Omental fat pad (tissue), 4 donors: ENCODE measurements at places on chromosomes 1 and 21. TPM values are rescaled to one million over a fixed set of nuclear protein-coding genes. Genes with fewer than 3 reads are reported as not detected.

DNA sequence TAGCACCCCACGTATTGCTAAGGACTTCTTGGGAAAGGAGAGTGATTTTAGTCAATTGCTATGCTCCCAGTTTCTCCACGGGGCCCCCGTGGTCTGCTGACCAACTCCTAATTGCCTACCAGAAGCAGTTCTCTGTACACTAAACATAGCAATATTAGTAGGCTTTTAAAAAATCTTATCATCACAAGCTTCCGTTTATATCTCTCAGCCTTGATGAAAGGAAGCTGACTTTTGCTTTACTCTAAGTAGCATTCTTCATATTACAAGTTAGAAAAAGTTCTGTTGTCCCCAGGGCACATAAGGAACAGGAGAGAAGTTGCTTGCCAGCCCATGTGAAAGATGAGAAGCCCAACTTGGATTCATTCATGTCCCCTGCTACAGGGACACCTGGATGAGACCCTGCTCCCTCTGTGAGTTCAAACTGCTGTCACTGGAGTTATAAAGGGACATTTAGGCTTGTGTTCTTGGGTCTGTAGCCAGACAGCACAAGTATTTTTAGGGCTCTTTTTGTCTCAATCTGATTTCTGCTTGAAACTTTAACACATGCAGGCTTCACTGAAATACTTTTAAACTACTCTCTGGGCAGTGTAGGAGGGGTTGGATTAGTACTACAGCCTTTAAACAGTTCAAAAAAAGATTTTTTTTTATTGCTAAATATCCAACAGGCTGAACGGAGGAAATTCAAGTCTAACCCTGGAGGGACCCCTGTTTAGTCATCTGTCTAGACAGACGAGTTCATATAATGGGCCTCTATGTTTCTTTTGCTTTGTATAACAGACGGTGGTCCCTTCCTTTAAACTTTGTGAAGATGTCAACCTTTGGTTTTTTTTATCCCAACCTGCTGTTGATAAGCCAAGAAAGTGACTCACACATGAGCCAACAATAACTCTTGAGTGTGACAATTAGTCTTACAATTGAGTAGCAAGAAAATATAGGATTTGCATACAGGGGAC is 29.5 kb downstream of the TGFB2 start:
- no peak for DNase-seq

DNA sequence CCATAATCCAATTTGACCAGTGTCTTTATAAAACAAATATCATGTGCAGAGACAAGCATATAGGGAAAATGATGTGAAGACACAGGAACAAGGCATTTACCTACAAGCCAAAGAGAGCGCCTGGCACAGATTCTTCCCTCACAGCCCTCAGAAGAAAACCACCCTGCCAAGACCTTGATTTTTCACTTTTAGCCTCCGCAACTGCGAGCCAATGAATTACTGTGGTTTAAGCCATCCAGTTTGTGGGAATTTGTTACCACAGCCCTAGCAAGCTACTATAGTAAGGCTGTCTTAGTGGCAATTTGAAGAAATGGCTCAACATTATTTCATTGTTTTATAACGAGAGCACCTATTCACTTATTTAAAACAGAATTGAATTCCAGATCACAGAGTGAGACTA is 85.7 kb upstream of the CCDC190 start:
- no peak for DNase-seq

DNA sequence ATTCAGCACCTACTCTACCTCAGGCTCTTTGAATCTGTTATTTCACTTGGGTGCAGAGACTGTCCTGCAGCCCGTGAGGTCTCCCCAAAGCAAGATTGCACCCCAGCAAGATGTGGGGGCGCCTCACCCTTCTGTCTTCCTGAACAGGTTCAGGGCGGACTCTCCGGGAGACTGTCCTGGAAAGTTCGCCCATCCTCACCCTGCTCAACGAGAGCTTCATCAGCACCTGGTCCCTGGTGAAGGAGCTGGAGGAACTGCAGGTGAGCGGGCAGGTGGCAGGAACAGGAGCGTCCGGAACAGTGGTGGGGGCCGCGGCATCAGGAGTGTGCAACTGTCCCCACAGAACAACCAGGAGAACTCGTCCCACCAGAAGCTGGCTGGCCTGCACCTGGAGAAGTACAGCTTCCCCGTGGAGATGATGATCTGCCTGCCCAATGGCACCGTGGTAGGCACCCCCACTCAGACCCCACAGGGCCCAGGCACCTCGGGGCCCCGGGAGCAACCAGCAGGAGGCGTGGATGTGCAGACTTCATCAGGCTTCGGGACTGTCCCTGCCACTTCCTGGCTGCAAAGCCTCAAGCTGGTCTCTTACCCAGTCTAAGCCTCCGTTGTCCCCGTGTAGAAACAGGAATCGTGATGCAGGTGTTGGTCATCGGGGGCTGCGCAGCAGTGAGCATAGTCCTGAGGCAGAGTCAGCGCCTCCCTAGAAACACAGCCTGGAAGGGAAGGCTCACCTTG is 5.9 kb upstream of the MTFR1L start:
- no peak for DNase-seq

GRCh38 chr1:55064861-55065263 is 25.5 kb downstream of the PCSK9 start:
- DNase-seq = no peak

- DNase-seq = no peak
These were observed 55.5 kb downstream of the GADD45A start for GRCh38 chr1:67740543-67740942.

DNA sequence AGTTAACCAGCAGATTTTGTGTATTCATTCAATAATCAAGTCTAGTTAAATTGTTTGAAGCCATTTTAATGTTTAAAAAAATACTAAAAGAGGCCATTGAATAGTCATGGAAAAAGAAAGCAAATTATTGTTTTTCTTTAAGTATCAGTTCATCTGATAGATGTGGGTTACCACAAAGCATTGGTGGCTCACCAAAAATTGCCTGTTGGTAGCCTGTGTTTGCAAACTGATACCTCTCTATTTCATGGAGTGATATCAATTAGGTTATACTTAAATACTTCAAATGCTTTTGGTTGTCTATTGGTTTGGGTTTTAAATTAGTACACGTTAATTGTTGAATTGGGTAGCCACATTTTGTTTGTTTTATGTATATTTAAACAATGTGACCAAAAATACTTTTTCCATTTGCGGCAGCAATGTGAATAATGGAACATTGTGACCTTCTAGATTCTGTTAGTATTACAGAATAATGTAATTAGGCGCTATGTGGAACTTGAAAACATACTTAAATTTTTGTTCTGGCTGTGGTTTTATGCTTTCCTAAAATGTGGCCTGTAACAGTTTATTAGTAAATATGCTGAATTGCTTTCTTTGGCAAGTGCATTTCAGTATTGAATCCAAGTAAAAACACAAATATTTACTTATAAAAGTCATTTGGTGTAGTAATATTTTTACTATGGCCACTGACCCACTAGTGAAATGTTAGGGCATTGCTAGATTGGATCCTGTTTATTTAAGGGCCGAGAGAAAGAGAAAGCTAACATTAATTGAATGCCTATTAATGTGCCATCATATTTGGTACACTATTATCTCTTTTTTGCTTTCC is 37.1 kb upstream of the NBL1 start:
- no peak for DNase-seq

GRCh38 chr1:23529146-23530086 is 1.6 kb downstream of the E2F2 start:
- no peak for DNase-seq

- DNase-seq = no peak
These were observed 19.1 kb downstream of the PDIK1L start for GRCh38 chr1:26130695-26131094.

GRCh38 chr1:244074559-244075171 is 23.6 kb downstream of the ZBTB18 start:
- DNase-seq = no peak

GRCh38 chr1:203797948-203798655 is 2.7 kb downstream of the ZBED6 start:
- no peak for DNase-seq

GRCh38 chr1:77540501-77541161 is 141.8 kb downstream of the ZZZ3 start:
- DNase-seq = no peak

GRCh38 chr1:228784181-228784580 is 48.9 kb downstream of the RHOU start:
- no peak for DNase-seq

DNA sequence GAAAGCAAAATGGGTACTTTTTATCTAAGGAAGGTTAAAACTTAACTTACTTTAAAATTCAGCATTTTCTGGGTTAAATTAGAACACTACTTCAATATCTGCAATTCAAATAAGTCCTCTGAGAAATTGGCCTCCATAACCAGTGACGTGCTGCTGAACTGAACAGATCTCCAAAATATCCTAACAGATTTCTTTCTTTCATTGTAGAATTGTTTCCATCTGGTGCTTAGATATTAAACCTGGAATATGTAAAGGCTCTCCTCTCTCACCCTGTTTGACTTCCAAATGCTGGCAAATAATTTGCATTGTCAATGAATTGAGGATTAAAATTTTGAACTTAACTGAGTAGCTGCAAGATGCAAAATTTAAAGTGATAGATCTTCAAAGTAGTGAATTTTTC is 316.9 kb upstream of the CXADR start:
- no peak for DNase-seq

- no peak for DNase-seq
These were observed 42.3 kb downstream of the NEK7 start for GRCh38 chr1:198199105-198199504.

DNA sequence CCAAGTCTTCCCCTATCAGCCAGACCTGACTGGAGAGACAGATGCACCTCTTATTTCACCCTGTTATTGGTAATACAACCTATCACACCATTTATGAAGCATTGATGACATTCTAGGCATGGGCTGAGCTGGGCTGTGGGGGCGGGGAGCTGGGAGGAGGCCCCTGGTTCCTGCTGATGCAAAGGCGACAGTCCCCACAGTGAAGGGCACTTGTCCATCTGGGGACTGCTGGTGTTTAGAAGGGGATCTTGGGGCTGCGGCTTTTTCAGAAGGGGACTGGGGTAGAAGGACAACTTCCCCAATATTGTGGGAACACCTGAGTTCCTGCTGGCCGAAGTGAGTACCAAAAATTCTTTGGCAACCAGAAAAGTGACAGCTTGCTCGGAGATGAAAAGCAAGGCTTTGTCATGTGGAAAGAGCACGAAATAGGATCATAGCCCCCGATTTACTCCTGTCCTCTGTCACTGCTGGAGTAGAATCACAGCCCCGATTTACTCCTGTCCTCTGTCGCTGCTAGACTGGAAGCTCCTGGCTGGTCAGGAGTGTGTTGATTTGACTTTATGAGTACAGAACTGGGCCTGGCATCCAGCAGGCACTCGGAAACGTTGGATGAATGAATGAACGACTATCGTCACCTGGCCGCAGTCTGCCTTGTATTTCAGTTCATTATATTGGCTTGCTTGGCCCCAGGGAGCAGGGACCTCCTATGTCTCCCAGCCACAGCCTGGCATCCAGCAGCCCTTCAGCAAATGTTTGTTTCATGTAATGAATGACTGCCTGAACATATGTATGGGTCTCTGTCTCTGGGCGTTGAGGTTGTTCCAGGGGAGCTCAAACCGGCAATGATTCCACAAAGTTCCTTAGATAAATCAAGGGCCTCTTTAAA is 16.5 kb upstream of the ETV3L start:
- no peak for DNase-seq

DNA sequence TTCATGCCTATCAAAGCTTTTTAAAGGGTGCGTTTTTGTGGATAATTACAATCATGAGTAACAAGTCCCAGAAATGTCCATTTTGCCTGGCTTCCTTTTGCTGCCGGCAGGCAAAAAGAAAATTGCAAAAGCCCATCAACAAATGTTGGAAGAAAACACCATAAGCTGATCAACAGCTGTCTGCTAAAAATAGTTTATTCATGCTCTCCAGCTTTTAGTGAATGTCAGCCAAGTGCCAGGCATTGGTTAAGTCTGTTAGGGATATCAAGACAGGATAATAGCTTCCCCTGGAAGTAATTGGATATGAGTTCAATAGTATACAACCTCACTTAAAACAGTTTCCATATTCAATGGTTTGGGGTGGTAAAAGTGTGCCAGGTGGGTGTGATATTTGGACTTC is 13.6 kb upstream of the AGMAT start:
- no peak for DNase-seq

GRCh38 chr1:184929711-184930202 is 44.6 kb downstream of the NIBAN1 start:
- no peak for DNase-seq

DNA sequence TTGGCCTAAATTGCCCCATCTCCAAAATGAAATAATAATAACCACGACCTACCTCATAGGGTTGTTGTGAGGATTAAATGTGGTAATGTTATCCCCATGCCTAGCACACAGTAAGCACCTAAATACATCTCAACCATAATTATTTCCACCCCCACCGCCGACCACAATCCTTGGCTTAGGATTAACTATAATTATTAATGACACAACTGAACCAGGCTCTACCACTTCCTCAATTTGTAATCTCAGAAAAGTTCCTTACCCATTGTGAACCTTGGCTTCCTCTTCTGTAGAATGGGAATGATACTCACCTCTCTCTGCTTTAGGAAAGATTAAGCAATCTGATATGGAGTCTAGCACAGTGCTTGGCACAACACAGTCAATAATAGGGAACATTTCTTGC is 44.3 kb upstream of the TACSTD2 start:
- DNase-seq = no peak

- DNase-seq = no peak
These were observed 12.5 kb upstream of the TADA1 start for GRCh38 chr1:166888373-166889111.

GRCh38 chr1:205670611-205671430 is 9.5 kb downstream of the SLC45A3 start:
- no peak for DNase-seq

DNA sequence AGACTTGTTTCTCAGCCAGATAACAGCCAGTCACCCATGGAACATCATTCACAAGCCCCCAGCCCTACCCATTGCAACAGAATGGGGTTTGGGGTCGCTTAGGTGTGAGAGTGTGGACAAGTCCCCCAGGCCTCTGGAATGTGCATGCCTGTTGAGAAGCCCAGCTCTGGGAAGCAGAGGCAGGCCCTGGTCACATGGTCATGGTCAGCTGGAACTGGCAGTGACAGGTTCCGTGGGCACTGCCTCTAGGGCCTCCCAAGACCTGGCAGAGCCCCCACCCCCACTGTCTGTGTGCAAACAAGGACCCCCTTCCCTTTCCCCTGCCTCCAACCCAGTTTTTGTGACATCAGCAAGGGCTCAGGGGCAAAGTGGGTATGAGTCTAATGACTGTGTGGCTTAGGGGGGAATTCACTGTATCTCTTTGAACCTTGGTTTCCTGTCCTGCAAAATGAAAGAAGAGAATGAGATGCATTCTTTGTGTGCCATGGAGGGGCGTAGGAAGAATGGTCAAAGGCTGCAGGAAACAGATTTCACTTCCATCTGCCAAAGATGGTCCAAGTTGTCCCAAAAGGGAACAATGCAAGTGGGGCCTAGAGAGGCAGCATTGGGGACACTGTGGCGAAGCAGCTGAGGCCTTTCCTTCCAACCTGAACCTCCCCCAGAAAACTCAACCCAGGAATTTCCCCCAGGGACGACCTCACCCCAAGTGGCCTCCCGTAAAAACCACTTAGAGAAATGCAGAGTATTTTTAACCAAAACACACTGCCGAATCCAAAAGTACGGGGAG is 34.7 kb upstream of the SELENON start:
- no peak for DNase-seq

Gene PIK3CD
- total RNA-seq = 18.3 TPM

Gene FTCD
- not detected for total RNA-seq

Gene KRTAP11-1
- total RNA-seq = not detected

Gene ERICH3
- 0.09 TPM for total RNA-seq

Gene MYOG
- total RNA-seq = not detected

Gene PRMT6
- total RNA-seq = 9.8 TPM

Gene LCA5L
- total RNA-seq = 5.5 TPM

Gene C1orf94
- not detected for total RNA-seq
